Activated naive CD4-positive, alpha-beta T cell treated with anti-CD3 and anti-CD28 coated beads for 36 hours (primary cell): ENCODE measurements at places on chromosomes 7 and 10. TPM values are rescaled to one million over a fixed set of nuclear protein-coding genes. Genes with fewer than 3 reads are reported as not detected.

PRSS2 gene
- not detected for total RNA-seq

DNAH11 gene
- total RNA-seq = 0.02 TPM

GPR37 gene
- total RNA-seq = not detected

FANK1 gene
- total RNA-seq = 0.52 TPM

DYDC1 gene
- total RNA-seq = not detected

LYZL1 gene
- not detected for total RNA-seq

HOXA3 gene
- total RNA-seq = not detected

GATA3 gene
- total RNA-seq = 4.0 TPM

ZNF33A gene
- 27.1 TPM for total RNA-seq
